Activated CD4-positive, alpha-beta T cell treated with anti-CD3 and anti-CD28 coated beads, Interleukin-2, amount 50 U/mL, for 48 hours (primary cell): ENCODE measurements at places on chromosomes 2 and 18.
A peak's percentile ranks its signal among the peaks of the same experiment; 100 is the strongest.

DNA sequence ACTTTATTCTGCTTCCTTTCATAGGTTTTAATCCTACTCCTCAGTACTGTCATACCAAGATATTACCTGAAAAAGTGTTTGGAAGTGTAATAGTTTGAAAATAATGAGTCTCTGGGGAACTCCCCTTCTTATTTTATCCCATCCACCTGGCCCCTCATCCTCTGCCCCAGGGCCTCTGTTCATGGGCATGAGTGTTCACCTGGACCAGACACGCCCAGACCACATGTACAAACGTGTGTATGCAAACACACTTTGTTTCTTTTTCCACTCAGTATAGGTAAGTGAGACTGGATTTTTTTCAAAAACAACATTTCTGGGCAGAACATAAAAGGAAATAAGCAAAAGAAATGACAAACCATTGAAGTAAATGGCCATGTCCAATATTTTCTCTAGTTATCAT, 62.1 kb upstream of the THSD7B start:
- no peak for DNase-seq

DNA sequence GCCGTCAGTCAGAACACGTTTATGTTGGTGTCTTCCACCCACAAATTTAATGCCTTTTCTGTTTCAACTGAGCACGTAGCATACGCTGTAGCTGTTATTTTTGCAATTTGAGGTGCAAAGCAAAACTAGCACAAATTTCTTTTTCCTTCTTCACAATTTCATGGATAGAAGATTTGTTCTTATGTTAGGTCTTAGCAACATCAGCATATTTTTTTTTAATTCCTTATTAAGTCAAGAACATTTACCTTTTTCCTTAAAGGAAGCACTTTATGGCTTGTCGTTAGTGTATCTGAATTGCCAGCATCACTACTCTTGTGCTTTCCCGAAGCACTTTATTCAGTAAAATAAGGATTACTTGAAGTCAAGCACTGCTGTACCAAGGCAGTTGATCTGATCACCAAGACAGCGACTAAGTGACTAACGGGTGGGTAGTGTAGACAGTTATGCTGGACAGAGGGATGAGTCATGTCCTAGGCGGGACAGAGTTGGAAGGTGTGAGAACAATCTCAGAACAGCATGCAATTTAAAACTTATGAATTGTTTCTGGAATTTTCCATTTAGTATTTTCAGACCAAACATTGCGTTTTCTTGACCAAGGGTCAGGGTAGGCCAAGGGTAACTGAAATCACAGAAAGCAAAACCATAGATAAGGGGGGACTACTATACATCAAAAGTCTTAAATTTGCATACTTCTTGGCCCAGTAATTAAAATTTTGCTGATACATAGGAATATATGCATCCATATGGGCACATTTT, 13.3 kb downstream of the BABAM2 start:
- DNase-seq: no peak

DNA sequence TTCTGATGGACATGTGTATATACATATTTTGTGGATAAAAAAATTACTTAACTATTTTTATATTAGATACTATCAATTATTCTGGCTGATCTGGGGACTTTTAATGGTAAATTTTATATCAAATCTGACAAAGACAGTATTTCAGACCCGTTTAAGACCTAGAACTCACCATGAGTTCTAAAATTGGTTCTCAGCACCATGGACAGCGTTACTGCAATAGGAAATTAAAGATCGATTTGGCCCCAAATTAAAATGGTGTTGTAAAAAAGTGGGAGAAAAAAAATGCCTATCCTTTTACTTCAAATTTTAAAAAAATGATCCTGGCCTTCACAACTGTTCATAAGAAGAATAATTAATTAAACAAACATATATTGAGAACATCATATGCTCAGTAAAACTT, 919 bp upstream of the SCN2A start:
- DNase-seq: no peak

GRCh38 chr2:171289991-171290390, 129.3 kb upstream of the TLK1 start:
- no peak for DNase-seq

DNA sequence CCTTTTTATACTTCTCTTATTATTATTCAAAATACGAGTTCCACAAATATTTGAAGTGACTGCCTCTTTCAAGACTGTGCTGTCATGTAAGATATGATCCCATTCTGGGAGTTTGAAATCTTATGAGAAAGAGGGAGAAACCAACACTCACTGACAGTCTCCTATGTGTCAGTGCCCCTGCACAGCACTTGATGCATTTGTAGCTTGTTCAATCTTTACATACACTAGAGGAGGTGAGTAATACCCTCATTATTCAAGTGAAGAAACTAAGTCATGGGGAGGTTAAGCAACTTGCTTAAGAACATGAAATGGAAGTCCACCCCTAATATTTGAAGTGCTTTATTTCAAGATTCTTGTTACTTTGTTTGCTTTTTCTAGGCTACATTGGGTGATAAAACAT, 459.5 kb upstream of the FANCL start:
- DNase-seq: no peak

- no peak for DNase-seq
Observed at GRCh38 chr2:59787095-59787494, 766.4 kb downstream of the BCL11A start.

- DNase-seq: no peak
Observed at GRCh38 chr2:42906111-42906556, 113.8 kb upstream of the HAAO start.

DNA sequence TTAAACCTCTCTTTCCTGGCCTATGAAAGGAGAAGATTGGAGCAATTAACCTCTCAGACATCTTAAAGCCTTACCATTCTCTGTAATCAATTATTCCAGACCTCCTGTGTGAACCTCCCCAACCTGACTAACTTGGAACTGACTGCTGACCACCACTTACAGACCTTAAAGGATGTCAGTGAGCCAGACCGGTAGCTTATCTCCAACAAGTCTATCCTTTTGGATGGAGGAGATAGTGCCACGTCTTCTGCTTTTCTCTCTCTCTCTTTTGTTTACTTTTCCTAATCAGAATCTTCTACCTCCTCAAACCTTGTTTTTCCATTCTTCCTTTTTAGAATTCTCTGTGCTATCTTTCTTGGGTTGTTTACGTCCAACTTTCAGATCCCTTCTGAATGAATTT, 57.2 kb downstream of the LRRTM1 start:
- no peak for DNase-seq

DNA sequence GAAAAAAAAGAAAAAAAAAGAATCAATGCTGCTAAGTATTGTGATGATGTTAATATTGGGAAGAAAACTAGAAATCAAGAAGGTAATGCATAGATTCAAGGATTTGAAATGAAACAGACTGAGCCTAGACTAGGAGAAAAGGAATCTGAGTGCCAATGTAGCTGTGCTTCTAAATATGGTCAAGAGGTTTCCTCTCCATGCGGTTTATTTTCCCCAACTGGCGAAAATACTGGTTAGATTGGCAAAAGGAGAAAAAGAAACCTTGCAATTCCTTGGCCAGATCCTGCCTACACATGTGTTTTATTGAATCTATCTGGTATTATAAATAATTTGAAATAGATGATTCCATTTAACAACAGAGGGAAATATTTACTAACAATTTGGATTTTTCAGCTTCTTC, 5.7 kb downstream of the SCN3A start:
- no peak for DNase-seq

DNA sequence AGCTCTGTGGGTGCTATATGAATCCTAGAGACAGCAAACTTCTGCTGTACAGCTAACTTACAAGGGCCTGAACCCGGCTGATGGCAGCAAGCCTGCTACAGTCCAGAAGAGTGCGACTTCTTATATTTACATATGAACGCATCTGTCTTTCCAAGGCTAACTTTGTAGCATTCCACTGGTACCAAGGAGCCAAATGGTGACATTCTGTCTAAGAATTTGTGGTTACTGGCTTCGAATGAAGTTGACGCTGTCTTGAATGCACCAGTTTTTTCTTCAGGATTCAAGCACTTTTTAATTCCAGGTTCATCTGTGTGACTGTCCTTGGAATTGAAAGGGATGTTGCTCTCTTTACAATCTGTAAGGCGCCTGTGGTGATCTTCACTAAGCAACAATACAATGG, 42.4 kb downstream of the THUMPD2 start:
- DNase-seq: no peak

GRCh38 chr2:222796413-222797103, 64.3 kb upstream of the ACSL3 start:
- no peak for DNase-seq

- DNase-seq: peak; percentile 82
Observed at GRCh38 chr2:10331027-10331701, 28.5 kb downstream of the HPCAL1 start.

DNA sequence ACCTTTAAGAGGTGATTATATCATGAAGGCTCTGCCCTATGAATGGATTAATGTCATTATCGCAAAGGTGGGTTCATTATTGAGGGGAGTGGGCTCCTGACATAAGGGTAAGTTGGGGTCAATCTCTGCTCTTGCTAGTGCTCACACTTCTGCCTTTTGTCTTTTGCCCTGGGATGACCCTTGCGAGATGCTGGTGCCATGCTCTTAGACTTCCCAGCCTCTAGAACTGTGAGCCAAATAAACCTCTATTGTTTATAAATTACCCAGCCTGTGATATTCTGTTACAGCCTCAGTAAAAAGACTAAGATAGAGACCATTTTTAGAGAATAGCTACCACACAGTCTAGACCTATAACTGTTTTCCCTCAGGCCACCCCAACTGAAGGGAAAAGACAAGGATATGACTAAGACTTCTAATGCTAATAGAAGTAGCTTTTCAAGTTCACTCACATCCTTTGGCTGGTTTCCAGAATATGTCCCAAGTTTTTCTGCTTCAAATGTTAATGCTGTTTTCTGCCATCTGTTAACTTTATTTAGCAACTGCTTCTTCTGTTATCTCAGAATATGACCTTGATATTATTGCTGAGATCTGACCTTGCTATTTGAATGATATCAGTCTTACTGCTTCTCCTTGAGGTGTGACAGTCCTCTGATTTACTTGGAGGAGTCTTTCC, 65.1 kb upstream of the STAM2 start:
- DNase-seq: no peak

- no peak for DNase-seq
Observed at GRCh38 chr2:127226132-127226519, 6.0 kb upstream of the CYP27C1 start.

GRCh38 chr2:23597687-23598086, 212.7 kb downstream of the KLHL29 start:
- DNase-seq: no peak

GRCh38 chr2:120344214-120344975, 1.5 kb upstream of the INHBB start:
- DNase-seq: no peak

GRCh38 chr2:144920755-144921530, 401.0 kb upstream of the ZEB2 start:
- no peak for DNase-seq

DNA sequence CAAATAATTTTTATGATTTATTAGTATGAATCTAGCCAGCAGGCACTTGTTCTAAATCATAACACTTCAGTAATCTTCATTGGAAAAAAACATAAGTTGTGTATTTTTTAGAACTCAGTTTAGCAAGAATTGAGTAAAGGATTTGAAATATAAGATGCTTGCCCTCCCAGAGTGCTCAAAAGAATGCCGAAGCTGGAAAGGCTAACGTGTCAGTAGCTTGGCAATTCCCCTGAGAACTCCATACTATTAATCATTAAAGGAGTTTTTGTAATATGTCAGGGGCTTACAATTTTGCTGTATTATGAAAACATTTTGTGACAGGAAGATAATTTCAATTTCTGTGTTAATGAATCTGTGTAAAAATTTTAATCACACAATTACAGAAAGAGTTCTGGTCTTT, 122.7 kb downstream of the GULP1 start:
- DNase-seq: no peak

DNA sequence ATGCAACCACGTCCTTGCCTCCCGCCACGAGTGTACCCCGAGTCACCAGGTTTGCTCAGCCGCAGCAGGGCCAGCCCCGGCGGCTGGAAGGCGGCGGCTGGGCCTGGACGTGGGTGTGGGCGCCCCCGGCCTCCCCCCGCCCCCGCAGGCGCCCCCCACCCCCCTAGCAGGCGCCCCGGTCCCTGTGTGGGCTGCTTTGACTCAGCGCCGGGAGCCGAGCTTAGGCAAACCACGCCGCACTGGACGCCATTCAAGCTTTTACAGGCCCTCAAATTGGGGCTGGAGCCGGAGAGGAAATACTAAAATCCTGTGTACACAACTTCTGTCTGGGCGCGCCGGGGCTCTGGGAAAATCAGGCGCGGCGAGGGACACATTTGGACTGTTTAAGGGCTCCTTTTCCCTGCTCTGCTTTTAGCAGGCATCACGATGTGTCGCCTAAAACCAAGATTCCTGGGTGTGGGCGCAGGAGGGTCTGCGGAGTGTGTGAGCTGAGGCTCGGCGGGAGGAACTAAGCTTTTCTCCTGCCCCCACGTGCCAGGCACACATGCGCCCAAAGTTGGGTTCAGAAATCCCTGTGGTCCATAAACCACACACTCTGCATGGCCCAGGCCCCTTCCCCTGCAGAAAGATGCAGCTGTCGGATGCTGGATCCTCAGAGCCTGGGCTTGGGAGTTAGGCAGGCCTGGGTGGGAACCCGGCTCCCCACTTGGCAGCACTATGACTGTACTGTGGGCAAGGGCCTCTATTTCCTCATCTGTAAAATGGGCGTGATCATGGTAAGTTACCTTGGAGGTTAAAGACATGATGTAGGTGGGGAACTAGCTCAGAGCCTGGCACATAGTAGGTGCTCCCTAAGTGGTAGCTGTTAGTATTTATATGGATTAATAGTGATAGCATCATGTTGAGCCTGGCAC, 57.6 kb downstream of the ATOH8 start:
- no peak for DNase-seq

DNA sequence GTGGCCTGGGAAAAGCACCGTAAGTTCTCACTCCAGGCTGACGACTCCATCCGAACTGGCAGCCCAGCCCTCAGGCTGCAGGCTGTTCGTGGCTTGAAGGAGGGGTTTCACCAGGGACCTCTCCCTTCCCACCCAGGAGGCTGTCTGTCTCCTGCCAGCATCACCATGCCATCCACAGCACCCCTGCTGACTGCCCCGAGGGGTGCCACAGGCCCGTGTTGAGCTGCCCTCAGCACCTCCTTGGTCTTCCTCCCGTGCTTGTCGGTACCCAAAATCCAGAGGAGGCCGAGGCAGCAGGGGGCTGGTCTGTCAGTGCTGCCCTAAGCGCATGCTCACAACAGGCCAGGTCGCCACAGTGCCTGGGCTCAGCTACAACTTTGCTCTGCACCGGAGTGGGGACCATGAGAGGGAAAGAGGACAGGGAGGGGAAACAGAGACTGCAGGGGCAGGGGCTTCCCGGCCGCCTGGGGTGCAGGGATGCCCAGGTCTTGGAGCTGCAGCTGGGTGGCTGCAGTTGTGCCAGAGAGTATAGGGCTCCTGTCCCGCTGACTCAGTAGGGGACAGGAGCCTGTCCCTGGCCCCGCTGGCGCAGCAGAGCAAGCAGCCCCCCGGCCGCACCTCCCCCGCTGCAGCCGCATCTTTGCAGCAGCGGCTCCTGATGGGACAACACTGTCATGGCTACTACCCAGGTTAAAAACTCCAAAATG, 963.7 kb upstream of the CRIM1 start:
- no peak for DNase-seq

GRCh38 chr2:108536133-108536780, 2.0 kb downstream of the LIMS1 start:
- DNase-seq: no peak

GRCh38 chr18:35604369-35604768, 22.8 kb downstream of the GALNT1 start:
- DNase-seq: no peak

- DNase-seq: no peak
Observed at GRCh38 chr2:99956232-99957030, 186.0 kb downstream of the AFF3 start.

GRCh38 chr18:23716516-23716915, 27.3 kb downstream of the LAMA3 start:
- no peak for DNase-seq

- no peak for DNase-seq
Observed at GRCh38 chr2:42135381-42136312, 33.5 kb upstream of the EML4 start.
